Pons (tissue), 1 donor: ENCODE measurements at places on chromosomes 2 and 18.

DNA sequence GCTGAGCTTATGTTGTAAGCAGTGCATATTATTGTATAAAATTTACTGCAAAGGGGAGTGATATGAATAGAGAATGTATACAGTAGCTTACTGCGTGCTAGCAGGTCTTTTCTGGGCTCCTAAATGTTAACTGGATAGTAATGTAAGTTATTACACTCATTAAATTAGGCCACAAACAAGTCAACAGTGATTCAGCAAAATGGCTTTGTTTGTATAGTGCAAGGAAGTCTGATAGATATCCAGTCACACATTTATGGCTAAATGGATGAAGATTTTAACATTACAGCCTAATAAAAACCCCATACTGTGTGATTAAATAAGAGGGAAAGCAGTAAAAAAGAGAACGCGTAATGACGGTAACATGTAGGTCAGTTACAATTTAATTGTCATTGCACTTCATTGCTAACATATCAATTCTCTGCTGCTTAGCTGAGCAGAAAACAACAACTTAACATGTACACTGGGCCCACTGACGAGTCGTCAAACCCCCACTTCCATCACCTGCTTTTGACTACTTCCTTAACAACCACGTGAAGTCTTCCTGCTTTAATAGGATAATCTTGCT, 665.0 kb upstream of the FANCL start:
- no peak for DNase-seq

DNA sequence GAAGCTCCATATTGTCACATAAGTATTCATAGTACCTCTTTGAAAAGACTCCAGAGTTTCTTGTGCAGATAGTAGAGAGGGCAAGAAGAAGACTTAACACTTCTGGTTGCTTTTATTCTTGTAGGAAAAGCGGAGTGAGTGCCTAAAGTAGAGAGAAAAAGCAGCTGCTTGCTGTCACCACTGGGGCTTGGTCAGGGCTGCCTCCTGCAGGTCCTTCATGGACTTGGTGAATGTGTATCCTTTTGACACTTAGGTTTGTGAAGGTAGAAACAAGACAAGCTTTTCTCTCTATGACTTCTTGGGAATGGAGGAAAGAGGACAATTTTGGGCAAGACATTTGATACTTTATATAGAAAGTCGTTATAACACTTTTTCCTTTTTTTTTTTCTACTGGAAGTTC, 312.8 kb upstream of the FANCL start:
- DNase-seq = peak; percentile 65

- DNase-seq = no peak
Observed at GRCh38 chr2:206863196-206863595, 76.1 kb upstream of the CPO start.

DNA sequence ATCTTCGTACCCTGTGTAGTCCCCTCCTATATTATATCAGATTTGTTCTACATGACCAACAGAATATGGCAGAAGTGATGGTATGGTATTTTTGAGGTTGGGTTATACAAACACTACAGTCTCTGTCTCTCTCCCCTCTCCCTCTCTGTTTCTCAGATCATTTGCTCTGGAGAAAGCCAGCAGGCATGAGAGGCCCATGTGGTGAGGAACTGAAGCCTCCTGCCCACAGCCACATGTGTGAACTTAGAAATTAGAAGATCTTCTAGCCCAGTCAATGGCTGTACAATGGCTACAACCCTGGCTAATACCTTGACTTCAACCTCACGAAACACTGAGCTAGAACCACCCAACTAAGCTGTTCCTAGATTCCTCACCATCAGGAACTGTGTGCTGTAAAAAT, 250.6 kb downstream of the SMAD2 start:
- DNase-seq = no peak

DNA sequence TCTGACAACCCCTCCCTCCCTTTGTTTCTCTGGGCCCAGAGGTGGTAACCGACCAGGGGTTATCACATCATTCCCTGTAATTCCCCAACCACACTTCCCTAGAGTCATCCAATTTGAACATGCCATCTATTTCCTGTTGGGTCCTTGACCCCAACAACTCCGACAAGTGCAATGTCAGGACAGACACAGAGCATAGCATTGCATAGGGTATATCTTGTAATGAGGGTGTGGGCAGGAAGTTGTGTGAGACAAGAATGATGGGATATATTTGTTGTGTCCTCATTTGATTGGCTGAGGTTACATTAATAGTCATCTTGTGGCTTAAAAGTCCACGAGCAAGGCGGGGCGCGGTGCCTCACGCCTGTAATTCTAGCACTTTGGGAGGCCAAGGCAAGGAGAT, 33.4 kb upstream of the CNOT11 start:
- DNase-seq = no peak

- no peak for DNase-seq
Observed at GRCh38 chr18:23906658-23907057, 107.9 kb upstream of the TTC39C start.

DNA sequence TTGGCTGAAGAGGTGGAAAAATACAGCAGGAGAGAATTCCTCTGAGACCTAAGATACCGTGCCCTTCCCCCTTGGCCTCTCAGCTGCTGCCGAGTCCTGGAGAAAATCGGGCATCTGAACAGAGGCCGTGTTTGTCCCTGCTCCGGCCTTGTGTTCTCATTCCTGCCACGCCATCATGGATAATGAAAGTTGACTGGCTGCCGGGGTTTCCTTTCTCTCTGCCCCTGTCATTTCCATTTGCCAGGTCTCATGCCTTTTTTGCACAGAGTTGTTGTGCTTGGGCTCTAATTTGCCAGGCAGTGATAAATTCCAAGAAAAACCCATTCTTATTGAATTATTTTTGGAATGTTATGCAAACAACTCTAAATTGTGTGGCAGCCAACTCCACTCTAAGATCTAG, 496.9 kb upstream of the TNP1 start:
- DNase-seq = peak; percentile 72

DNA sequence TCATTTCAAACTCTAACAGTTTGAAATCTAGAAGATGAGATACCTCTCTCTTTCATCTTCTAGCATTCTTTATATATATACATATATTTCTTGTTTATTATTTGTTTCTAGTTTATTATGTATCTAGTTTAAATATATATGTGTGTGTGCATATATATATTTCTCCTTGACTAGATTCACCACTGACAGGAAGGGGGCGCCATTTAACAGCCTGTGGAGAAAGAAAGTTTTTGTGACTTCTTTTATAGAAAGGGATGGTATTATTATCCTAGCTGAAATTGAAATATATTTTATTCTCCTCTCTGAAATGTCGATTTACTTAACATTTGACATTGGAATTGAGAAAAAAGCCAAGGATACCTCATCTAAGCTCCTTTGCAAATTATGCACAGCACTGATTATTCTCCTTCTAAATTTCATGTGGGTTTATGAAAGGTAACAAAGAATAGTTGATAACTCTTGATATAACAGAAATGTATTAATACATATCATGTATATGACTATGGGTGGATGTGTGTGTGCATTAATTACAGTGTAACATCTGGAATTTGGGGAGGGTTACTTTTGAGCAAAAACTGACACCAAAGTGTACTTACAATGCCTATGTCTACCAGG, 160.7 kb upstream of the NT5C1B start:
- DNase-seq = peak; percentile 75

DNA sequence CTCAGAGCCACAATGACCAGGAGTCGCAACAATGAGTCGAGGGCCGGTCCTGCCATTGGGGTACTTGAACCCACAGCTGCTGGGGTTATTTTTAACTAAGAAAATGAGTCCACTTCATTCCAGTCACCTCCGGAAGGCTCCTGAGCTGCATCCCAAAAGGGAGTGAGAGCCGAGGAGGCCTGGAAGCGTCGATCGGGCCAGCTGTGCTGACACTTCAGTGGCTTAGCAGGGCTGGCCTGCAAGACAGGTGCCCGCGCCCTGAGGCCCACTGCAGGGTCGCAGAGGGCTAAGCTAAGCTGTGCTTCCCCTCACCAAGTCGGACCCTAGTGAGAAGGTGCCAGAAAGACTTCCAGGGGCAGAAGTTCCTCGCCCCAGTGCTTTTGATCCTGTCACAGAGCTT, 21.1 kb downstream of the TBC1D8 start:
- DNase-seq = no peak

- no peak for DNase-seq
Observed at GRCh38 chr2:160911258-160911657, 249.0 kb upstream of the TANK start.

DNA sequence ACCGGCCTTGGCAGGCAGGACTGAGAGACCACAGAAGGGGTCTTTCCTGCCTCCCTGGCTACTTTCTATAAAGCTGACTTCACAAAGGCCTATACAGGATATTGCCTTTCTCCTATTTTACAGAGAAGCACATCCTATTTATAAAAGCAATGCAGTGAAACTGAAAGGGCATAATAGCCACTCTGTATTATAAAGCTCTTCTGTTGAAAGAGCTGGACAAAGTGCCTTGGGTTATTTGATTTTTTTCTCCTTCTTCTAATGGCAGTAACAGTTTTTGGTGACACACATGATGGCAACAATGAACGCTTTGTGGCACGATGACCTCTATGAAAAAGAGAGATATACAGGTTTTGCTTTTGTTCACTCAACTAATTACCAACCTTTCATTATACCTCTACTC, 281.1 kb downstream of the ZNF516 start:
- peak; percentile 20 for DNase-seq

- DNase-seq = peak; percentile 87
Observed at GRCh38 chr2:240819858-240820606, at the start of gene KIF1A. TSS of gene KIF1A (minus strand) at chr2:240820219. CDS start at chr2:240797752, 22,467 bp downstream.

- no peak for DNase-seq
Observed at GRCh38 chr2:121362774-121363173, 77.8 kb upstream of the TFCP2L1 start.

- DNase-seq = no peak
Observed at GRCh38 chr18:2881088-2881839, 34.5 kb downstream of the EMILIN2 start.

- DNase-seq = no peak
Observed at GRCh38 chr2:30476636-30477035, 29.6 kb downstream of the LCLAT1 start.

- DNase-seq = no peak
Observed at GRCh38 chr2:240569998-240570530, 1.8 kb downstream of the RNPEPL1 start.

DNA sequence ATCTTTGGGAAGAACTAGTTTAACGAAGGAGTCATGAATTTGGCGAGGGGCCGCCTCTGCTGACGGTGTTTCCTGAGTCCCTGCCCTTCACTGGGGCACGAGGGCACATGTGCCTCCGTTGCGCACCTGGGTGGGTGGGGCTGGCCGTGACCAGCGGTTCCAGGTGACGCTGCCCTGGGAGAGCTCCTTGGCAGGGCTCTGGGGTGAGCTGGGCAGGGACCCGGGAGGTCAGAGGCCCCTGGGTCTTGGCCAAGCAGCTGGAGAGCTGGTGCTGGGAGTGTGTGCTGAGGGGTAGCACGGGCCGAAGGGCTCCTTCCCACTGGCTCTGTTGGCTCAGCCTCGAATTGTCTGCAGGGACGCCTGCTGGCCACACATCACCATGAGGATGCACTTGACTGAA, 104.6 kb downstream of the RTP5 start:
- no peak for DNase-seq

DNA sequence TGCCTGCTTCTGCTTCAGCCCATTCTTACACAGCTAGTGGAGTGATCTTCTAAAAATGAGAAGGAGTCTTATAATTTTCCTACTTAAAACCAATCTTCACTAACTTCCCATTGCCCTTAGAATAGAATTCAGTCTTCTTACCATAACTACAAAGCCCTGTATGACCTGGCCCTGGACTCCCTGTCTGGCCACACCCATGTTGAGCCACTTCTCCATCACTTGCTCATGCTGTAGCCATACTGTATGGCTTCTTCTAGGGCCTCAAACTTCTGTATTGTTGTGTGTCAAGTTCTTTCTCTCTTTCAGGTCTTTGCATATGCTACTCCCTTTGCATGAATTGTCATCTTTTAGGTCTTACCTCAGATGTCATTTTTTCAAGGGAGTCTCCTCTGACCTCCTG, 11.2 kb downstream of the DGUOK start:
- DNase-seq = no peak

GRCh38 chr2:43085929-43086328, 140.5 kb downstream of the ZFP36L2 start:
- DNase-seq = no peak

DNA sequence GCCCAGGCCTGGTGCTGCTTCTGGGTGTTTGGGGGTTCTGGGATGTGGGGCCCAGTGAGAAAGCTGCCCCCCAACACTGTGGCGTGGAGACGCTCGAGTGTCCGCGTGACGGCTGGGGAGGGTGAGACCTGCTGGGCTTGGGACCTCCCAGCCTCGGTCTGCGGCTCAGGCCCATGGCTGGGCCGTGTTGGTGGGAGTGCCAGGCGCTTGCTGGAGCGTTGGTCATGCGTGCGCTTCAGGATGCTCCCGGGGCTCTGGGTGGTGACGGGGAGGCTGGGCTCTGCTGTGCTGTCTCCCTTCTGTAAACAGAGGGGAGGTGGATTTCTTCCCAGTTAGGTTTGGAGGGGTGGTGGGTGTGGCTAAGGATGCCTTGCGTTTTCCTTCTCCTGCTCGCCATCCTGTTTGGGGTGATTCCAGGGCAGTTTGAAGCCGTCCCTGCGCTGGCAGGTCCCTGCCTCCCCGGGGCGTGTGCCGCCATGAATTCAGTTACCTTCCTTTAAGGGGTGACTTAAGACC, 606 bp downstream of the GAL3ST2 start:
- no peak for DNase-seq

GRCh38 chr18:80109676-80110078, 615 bp downstream of the ADNP2 start:
- DNase-seq = peak; percentile 31

- no peak for DNase-seq
Observed at GRCh38 chr2:223005496-223005895, 46.5 kb upstream of the KCNE4 start.

DNA sequence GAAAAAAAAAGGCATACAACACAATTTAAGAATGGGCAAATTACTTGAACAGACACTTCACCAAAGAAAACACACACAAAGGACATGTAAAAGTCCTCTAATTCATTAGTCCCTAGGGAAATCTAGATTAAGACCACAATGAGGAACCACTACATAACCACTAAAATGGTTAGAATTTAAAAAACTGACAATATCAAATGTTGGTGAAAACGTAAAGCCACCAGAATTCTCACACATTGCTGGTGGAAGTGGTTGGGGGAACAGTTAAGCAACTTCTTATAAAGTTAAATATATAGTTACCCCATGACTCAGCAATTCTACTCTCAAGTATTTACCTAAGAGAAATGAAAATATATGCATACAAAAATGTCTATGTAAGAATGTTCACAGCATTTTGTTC, 11.8 kb downstream of the RTN4 start:
- DNase-seq = no peak

- DNase-seq = peak; percentile 80
Observed at GRCh38 chr2:15159751-15160177, 401.4 kb downstream of the NBAS start.

- no peak for DNase-seq
Observed at GRCh38 chr18:2522112-2522511, 49.2 kb downstream of the METTL4 start.

- no peak for DNase-seq
Observed at GRCh38 chr2:191686729-191687128, 8.8 kb downstream of the NABP1 start.

- no peak for DNase-seq
Observed at GRCh38 chr2:76247006-76247405, 536.3 kb upstream of the GCFC2 start.

GRCh38 chr2:33775306-33775705, 176.2 kb upstream of the FAM98A start:
- DNase-seq = no peak
